ENCODE measurements at places on chromosomes 16 and 17.

- DNase-seq = no peak
Measured at GRCh38 chr16:22278441-22279230, 18.6 kb upstream of the POLR3E start.

DNA sequence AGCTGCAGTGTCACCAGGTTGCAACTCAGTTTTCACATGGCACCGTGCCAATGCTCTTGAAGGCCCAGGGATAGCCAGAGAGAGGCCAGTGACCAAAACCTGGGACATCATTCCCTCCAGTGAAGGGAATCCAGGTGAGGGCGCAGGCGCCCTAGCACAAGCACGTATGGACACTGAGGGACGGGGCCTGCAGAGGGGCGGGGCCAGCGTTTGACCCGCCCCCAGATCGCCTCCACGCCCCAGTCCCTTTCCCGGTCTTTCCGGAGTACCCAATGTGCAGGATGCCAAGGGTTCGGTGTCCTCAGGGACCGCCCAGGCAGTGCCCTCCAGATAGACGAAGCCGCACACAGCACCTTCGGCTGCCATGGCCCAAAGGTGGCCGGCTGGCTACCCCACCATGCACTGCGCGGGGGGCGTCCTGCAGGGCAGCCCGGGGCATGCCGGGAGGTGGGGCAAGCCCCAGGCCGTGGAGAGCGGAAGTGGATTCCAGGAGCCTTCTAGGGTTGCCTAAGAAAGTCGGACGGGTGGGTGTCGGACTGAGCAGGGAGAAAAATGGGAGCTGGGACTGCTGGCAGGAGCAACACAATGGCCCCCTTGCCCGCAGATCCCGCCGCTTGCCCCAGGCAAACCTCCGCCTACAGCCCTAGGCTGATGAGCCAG lies 4.6 kb downstream of the SLC12A4 start:
- DNase-seq = no peak

GRCh38 chr17:42403150-42403549 lies 14.9 kb upstream of the STAT3 start:
- DNase-seq = peak; percentile 76

- no peak for DNase-seq
Measured at GRCh38 chr16:1923299-1924034, 5.3 kb upstream of the HS3ST6 start.

- peak; percentile 72 for DNase-seq
Measured at GRCh38 chr17:76147211-76148014, 6.4 kb upstream of the FOXJ1 start.

- peak; percentile 79 for DNase-seq
Measured at GRCh38 chr16:89114159-89114981, 20.7 kb downstream of the ACSF3 start.

DNA sequence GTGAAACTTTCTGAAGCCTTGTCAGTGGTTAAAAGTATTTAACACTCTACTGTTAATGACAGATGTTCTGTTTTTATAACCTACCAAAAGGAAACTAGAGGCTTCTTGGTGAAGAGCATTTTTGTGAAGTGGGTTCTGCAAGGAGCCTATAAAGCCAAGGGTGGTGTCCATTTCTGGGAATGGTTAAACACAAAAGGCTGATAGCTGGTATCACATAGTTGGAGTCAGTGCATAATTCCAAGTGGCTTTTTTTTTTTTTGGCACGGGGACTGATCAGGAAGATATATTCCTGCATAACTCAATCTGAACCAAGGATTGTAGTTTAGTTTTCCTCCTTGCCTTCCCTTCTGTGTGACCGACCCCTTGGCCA lies 27.6 kb upstream of the KPNB1 start:
- DNase-seq = no peak

DNA sequence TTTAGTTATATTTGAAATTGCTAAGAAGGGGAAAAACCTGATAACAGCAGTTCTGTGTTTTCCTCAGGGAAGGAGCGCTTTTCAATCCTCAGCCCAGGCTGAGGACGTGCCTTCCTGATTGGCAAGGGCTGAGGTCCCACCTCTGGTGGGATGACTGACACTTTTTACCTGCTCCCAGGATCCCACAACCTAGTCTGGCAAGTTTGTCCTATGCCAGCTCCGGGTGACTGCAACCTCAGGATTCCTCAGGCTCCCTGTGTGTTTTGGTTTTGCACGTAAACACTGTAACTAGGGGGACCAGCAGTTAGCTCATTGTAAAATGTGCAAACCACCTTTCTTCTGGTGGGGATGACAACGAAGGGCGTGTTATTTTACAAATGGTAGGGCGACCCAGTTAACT lies 7.5 kb downstream of the MARCHF10 start:
- no peak for DNase-seq

- DNase-seq = no peak
Measured at GRCh38 chr17:72385475-72385874, 264.7 kb downstream of the SOX9 start.

DNA sequence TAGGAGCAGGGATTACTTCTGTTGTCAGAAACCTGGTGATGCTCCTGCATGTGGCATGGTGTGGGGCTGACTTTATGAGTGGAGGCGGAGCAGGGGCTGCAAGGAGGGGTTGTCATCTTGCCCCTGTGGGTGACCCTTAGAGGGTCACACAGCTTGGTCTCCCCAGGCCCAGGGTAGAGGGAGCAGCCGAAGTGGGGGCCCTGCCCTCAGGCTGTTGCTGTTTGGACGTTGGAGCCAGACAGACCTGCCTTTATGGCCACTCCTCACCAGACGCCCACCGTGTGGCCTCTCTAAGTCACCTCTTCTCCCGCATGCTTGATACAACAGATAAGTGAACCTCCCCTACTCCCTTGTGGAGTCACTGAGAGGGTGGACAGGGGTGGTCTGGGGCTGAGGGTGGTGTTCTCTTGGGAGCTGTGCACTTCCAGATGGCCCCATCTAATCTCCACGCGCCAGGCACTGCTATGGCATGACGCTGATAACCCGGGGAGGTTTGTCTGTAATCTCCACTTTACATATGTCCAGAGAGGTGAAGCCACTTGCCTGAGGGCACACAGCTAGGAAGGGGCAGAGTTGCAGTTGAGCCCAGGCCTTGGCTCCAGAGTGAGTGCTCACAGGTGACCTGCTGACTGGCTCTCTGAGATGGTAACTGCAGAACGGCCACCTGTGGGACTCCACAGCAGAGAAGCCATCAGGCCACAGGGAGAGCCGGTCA lies 10.0 kb downstream of the MAP2K3 start:
- DNase-seq = no peak

DNA sequence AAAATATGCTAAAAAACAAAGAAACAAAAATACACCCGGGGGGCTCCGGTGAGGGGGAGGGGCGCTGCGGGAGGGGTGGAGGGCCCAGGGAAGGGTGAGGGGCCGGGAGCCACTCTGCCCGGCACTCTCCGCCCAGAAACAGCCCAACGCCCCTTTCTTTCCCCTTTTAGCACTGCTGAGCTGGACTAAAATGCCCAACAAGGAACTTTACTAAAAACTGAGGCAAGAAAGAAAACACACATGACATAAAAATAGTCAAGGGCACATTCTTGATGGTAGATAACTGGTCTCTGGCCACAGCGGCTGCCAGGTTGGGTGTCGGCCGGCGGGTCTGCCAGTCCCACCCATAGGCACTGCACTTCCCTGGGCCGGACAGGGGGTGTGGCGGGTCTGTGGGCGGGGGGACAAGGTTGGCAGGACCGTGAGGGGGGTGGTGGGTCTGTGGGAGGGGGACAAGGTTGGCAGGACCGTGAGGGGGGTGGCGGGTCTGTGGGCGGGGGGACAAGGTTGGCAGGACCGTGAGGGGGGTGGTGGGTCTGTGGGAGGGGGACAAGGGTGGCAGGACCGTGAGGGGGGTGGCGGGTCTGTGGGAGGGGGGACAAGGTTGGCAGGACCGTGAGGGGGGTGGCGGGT lies 20.9 kb downstream of the METRNL start:
- DNase-seq = no peak

DNA sequence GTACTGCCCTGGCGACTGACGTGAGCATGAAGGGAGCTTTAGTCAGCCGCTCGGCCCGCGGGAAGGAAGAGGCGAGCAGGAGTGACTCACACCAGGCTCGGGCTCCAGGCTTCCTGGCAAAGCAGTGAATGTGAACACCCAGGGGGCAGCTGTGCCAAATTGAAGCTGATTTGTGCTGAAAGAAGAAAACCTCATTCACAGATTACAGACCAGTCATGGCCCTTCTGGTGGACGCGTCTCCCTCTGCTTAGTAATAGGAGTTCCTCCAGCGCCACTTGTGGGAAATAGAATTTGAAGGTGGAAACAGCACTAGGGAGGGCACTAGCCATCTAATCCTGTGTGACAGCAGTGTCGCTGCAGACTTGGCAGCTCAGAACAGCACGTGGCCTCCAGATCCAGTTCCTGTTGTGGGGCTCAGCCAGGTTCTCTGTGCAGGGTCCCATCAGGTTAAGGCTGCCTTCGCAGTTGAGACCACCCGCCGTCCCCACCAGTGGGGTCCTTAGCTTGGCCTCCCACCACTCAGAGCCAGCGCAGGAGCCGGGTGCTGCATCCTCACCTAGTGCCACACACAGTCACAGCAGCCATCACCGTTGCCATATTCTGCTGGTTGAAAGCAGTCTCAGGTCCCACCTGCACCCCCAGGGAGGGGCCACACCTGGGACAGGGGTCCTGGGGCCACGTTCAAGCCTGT lies 164.5 kb upstream of the CHMP6 start:
- DNase-seq = peak; percentile 96

DNA sequence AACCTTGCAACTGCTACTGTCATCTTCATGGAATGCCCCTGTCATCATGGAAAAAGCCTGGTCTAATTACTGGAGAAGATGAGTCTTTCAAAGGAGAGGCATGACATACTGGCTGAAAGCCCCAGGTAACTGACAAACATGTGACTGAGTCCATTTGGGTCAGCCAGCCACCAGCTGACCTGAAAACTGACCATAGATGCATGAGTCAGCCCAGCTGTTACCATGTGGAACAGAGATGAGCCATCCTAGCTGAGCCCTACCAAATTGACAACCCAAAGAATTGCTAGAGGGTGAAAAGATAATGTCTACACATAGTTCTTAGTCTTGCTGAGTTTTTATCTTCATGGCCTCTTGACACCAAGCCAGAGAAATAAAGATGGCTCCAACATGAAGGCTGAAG lies 311.8 kb downstream of the UTP18 start:
- no peak for DNase-seq

GRCh38 chr16:57260294-57260929 lies 15.4 kb downstream of the ARL2BP start:
- DNase-seq = peak; percentile 68

- DNase-seq = peak; percentile 93
Measured at GRCh38 chr17:43907425-43907981, at the start of gene MPP2. Gene MPP2, minus strand, starts transcription at chr17:43907536. Its CDS starts 3,076 bp downstream, at chr17:43904460.

- DNase-seq = no peak
Measured at GRCh38 chr17:30913955-30914354, 7.8 kb upstream of the ADAP2 start.

DNA sequence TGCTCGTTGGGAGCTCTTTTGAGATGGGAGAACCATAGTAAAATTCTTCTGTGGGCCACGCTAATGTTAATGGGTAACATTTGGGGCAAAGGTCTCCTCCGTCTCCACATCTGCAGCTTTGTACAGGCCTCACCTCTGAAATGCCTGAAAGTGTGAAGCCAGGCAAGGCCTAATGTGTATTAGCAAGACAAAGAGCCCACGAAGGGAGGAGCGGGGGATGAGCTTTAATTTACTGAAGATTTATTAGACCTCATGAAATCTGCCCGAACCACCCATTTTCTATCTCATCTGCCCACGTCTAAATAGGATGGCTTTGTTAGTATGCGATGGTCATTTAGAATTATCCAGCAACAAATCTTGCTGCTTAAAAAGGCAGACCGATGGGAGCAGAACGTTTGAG lies 408.9 kb downstream of the PMP22 start:
- no peak for DNase-seq

GRCh38 chr17:4715063-4715744 lies 4.8 kb downstream of the ARRB2 start:
- no peak for DNase-seq

DNA sequence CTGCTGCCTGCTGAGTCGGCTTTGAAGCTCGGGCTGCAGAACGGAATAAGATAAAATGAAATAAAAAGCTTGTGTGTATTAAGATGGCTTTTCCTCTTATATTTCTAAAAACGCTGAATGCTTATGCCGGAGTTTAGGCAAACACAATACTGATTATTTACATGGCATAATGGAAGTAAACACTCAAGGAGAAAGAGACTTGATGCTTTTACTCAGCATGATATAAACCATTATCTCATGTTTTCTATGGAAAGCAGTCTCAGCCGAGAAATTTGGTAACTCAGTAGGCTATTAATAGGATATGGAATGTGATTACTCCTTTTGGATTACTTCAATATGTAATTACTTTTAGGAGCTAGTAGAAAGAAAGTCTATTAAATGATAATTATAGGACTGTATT lies 153.3 kb downstream of the CDH11 start:
- DNase-seq = no peak

DNA sequence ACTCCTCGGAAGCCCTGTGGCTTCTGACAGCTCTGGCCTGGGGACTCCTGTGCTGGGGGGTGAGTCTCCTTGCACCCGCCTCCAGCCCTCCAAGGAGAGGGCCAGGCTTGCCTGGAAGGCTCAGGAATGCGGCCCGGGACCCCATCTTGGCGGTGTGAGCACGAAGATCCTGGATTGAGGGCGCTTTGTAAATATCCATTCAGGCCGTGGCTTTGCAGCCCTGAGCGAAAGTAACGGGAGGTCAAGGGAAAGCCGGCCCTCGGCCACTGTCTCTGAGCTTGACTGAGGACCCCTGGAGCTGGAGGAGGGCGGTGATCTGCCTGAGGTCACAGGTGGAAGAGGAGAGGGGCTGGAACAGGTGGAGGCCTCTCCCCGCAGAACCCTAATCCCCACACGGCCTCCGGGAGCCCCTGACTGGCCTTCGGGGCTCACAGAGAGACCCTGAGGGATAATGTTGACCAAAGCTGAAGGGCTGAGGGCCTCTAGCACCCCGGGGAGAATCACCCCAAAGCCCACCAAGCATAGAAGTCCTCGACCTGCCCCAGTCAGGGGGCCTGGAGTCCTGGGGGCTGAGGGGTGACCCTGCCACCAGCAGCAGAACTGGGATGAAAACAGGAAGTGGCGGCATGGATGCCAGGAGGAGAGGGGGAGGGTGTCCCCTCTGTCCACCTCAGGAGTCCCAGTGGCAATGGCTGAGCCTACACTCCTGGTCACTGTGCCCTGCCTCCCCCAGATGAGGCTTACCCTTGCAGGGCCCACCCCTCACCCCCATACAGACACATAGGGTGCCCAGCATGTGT lies 8.3 kb upstream of the RASD1 start:
- no peak for DNase-seq
